D721Med (cell line): ENCODE measurements at places on chromosomes 2 and 18.

GRCh38 chr2:134079373-134079772 lies 174.5 kb upstream of the MGAT5 start:
- no peak for DNase-seq

- DNase-seq, result no peak
These were observed 18.2 kb downstream of the NRP2 start for GRCh38 chr2:205700331-205701132.

DNA sequence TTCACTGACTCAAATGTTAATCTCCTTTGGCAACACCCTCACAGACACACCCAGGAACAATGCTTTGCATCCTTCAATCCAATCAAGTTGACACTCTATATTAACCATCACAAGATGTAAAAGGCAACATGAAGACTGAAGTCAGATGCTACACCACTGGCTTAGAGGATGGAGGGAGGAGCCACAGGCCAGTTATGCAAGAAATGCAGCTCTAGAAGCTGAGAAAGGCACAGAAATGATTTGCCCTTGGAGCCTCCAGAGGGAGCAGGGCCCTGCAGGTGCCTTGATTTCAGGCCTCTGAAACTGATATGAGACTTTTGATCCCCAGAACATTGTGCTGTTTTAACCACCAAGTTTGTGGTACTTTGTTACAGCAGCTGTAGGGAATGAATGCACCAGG lies 276.3 kb downstream of the KCNS3 start:
- DNase-seq, result no peak

GRCh38 chr2:137237055-137237454 lies 471.7 kb downstream of the THSD7B start:
- DNase-seq, result no peak

- no peak for DNase-seq
These were observed 171.6 kb downstream of the DDX1 start for GRCh38 chr2:15763106-15763821.

DNA sequence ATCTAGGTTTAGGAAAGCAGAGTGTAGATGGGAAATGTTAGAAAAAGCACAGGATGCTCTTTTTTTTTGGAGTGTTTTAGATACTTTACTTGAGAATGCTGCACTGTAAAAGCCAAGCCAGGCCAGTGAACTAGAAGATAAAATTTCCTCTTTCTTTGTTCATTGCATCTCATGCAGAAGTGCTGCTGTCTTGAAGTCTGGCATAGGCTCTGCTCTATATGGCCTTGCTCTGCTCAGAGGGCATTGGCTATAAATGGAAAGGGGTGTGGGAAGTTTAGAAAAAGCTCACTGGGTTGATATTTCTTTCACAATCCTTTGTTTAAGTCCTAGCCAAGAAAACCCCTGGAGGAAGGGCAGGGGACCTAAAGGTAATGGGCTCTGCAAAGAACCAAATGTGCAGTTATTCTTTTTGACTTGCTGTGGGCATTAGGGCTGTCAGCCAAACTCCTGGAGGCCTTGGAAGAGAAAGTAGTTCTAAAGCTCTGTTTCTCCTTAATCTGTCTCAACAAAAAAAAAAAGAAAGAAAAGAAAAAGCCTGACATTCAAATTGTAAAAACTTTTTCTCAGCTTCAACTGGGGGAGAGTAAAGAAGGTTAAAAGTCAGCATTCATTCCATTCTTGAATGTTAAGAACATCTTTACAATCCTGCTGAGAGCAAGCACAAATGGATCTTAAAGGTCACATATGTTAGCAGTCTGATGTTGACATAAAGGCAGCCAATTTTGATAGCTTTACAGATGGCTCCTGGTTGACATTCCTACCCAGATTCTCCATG lies 338.3 kb downstream of the GULP1 start:
- DNase-seq, result no peak

DNA sequence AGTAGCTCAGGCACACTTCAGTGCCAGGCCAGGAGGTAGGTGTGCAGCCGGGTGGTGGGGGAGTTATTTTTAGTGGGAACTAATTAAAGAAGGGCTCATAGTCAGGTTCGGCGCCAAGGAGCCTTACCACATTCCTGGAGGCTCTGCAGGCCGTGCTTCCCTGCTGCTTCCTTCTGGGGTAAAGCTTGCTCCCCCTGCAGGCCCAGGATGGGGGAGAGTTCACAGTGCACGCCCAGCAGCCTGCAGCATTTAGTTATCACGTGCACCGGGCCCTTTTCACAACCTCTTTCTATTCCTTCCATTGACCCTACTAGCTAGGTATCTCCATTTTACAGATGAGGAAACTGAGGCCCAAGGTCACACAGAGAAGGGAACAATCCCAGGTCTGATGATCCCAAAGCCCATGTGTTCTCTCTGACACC lies 2.5 kb downstream of the KCNF1 start:
- no peak for DNase-seq

DNA sequence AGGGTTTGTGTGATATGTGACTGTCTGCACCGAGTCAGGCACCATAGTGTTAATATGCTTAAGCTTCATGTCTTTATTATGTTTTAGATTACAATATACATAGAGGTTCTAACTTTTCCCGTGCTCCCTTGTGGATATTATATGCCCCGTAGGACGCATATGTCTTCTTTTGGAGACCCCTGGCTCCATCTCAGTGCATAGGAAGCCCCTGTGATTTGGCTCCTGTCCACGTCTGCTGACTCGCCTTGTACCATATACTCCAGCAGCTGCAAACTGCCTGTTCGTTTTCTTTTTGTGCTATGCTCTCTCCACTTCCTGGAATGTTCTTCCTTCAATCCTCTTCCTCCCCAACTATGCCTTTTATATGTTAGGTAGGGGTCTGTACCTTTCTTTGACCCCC lies 110.9 kb downstream of the PTRHD1 start:
- no peak for DNase-seq

DNA sequence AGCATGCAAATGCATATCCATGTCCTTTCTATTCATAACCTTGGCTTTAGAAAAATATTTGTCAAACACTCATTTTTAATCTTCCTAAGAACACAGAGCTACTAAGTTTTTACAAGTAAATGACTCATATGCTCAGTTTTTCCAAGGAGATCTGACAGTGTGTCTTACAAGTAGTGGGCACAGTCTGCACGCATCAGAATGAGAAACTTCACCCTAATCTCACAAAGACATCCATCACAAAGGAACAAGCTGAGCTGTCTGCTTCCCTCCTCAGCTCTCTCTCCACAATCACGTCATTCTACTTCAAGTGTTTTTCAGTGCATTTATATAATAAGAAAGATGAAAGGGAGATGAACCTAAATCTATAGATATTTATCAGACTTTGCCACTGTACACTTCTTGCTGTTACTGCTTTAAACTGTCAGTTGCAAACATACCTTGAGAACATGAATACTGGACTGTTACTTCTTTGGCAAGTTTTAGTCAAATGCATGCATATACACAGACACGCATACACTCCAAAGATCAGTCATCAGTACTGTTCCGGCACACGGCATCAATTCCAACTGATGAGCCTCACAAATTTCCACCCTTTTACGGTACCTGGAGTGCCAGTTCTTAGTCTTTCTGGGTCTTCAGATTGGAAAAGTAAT lies 75.7 kb downstream of the RBMS1 start:
- DNase-seq, result no peak

- peak; percentile 74 for DNase-seq
These were observed at the start of gene LBH for GRCh38 chr2:30231212-30231995. Gene LBH (plus strand): TSS chr2:30231534. CDS start chr2:30231739, 205 bp downstream.

- no peak for DNase-seq
These were observed 365.3 kb downstream of the NBAS start for GRCh38 chr2:15195813-15196212.

DNA sequence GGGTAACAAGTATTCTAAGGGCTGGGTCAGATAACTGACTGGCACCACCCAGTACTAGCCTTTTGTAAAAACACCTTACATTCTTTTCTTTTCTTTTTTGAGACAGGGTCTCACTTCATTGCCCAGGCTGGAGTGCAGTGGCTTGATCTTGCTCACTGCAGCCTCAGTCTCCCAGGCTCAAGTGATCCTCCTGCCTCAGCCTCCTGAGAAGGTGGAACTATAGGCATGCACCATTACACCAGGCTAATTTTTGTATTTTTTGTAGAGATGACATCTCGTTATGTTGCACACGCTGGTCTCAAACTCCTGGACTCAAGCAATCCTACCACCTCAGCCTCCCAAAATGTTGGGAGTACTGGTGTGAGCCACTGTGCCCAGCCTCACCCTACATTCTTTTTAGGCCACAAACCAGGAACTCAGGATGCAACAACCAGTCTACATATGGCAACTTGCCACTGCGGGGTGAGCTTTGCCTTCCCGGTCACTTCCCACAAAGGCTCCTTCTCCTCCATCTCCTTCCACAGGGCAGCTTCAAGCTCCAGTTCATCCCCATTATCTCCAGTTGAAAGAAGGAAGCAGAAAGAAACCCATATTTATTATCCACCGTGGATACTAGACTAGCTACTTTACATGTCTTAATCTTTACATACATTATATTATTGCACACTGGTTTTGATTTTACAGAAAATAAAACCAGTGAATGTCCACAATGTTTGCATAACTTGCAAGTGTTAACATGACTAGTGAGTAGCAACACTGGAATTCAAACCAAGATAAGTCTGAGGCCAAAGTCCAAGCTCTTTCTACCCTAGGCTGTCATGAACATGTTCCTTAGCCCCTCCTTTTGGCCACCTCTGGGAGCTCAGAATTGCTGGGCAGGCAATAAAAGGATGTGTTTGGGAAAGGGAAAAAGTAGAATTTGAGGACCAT lies 23.7 kb upstream of the AP1S3 start:
- no peak for DNase-seq

GRCh38 chr18:59848002-59848401 lies 51.8 kb upstream of the PMAIP1 start:
- no peak for DNase-seq

- DNase-seq, result no peak
These were observed 7.2 kb upstream of the HNMT start for GRCh38 chr2:137957033-137957432.

DNA sequence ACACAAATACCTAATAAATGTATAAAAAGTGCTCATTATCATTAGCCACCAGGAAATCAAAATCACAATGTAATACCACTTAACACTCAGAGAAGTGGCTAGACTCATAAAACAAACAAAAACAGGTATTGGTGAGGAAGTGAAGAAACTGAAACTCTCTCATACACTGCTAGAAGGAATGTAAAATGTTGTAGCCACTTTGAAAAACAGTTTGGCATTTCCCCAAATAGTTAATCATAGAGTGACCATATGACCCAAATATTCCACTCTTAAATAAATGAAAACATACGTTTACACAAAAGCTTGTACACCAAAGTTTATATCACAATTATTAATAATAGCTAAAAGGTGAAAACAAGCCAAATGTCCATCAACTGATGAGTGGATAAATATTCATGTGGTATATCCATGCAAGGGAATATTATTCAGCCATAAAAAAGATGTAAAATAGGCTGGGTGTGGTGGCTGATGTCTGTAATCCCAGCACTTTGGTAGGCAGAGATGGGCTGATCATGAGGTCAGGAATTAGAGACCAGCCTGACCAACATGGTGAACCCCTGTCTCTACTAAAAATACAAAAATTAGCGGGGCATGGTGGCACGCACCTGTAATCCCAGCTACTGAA lies 86.2 kb upstream of the COL5A2 start:
- no peak for DNase-seq

- DNase-seq, result no peak
These were observed 324.0 kb upstream of the UBE2E3 start for GRCh38 chr2:180656455-180656847.

- no peak for DNase-seq
These were observed 205.7 kb downstream of the ASB1 start for GRCh38 chr2:238632181-238633060.
